ENCODE measurements at places on chromosomes 13 and 19.

GRCh38 chr19:45349430-45349941 lies 8.9 kb downstream of the KLC3 start:
- DNase-seq, result no peak

DNA sequence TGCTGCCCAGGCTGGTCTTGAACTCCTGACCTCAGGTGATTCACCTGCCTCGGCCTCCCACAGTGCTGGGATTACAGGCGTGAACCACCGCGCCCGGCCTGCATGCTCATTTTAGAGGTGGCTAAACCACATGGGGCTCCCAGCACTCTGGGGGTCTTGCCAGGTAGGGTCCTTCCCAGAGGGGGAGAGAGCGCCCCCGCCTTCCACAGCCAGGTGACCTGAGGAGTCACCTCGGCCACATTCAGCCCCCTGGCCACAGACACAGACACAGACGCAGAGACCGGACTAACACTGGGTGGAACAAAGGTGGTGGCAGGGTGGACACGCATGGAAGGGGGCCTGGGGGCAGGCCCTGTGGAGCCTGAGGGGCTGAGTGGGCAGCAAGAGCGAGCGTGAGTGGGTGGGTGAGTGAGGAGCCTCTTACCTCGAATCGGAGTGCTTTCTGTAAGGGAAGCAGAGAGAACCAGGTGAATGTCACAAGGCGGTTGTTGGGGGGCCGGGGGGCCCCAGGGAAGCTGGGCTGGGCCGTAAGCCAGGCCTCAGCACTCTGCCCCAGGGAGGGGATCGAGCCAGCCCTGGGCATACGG lies 80.1 kb downstream of the PTPRS start:
- DNase-seq, result no peak

DNA sequence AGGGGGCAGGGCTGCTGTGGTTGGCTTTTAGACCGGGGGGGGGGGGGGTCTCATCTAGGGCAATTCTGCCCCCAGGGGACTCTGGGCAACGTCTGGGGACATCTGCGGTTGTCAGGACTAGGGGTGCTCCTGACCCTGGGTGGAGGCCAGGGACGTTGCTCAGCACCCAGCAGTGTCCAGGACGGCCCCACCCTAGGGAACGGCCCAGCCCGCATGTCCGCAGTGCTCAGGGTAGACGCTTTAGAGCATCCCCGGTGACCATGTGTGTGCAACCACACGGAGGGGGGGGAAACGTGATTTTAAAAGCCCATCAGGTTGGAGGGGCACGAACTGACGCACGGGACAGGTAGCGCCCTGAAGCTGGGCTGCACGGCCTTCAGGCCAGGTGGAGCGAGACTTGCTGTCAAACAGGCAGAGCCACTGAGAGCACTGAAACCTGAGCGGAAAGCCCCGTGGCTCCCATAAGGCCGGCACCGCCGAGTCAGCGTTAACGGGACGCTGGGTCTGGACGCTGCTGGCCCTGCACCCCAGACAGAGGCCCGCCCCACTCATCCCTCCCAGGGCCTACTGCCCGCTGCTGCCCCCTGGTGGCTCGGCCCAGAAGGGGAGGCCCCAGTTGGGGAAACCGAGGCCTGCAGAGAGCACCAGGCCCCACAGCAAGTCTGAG lies 8.3 kb downstream of the CACTIN start:
- DNase-seq, result peak; percentile 31

- no peak for DNase-seq
Observed at GRCh38 chr13:73625562-73626339, 508.5 kb downstream of the KLF12 start.

DNA sequence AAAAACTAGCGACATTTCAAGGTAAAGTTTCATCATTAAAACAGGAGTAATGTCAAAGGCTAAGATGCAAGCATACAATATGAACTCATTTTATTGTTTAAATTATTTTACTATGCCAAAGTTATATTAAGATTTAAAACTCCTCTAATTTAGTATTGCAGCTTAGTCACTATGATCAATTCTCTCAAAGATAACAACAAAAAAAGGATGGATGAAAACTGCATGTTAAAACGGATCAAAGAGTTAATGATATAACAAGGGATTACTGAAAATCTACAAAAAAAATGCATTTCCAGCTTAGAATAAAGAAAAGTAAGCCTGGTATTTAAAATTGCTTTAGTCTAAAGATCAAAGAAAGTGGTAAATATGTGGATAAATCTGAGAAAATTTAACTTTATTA lies 587.8 kb upstream of the PCDH20 start:
- no peak for DNase-seq

GRCh38 chr19:4077800-4078684 lies 11.3 kb upstream of the ZBTB7A start:
- DNase-seq, result no peak

GRCh38 chr19:44602081-44602480 lies 11.3 kb upstream of the IGSF23 start:
- no peak for DNase-seq

- no peak for DNase-seq
Observed at GRCh38 chr13:112143046-112143752, 76.2 kb downstream of the SOX1 start.

GRCh38 chr19:11479898-11480714 lies 740 bp downstream of the ELAVL3 start:
- no peak for DNase-seq

DNA sequence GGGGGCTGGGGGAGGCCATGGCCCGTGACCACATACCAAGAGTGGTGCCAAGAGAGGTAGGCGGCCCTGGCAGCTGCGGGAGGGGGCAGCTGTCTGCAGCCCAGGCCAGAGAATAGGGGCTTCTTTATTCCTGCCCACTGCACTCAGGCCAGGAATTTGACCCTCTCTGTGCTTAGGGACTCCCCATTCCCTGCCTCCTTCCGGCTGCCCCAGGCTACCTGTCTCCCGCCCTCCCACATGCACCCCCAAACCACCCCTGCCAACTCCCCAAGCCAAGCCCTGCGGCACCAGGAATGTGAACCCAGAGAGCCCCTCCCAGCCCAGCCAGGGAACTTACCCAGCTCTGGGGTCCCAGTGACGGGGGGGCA lies 687 bp downstream of the PLEKHA4 start:
- DNase-seq, result no peak

GRCh38 chr19:1025960-1026782 lies at the start of gene CNN2:
CNN2 (plus strand) TSS chr19:1026608; CDS start chr19:1026662, 54 bp downstream.
- peak; percentile 54 for DNase-seq

- no peak for DNase-seq
Observed at GRCh38 chr13:97904059-97904458, 49.4 kb upstream of the IPO5 start.

- DNase-seq, result no peak
Observed at GRCh38 chr13:35841060-35841521, 290.1 kb downstream of the DCLK1 start.

DNA sequence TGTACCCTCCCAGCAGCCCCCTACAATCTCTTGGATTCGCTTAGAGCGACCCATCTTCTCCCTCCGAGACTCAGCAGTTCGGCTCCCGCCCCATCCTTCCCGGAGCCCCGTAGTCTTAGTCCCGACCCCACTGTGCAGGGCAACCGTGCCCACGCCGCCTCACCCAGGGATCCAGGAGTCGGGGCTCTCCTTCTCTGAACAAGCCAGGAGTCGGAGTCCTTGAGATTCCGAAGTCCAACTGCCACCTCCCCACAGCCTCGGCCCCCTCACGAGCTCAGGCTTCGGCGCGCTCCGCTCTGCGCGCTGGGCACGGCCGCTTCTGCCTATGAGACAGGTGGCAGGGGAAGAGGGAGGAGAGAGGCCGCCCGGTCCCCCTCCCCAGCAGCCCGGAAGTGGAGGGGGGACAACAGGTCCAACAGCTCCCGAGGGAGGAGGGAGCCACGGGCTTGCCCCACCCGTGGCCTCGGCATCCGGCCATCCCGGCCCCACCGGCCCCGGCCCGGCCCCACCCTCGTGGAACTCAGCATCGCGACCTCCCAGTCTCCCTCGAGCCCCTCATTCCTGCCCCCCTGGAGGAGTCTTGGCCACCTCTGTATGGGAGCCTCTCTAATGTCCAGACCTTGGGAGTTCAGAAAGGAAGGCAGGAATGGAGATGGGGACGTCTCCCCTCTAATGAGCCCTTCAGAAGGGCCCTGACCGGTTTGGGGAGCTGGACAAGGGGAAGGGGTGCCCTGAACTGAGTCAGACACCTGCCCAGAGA lies at the start of gene PHLDB3:
Gene PHLDB3, minus strand, starts transcription at position 321 of the 760 bp plus-strand sequence. CDS start 628 bp downstream, outside the sequence.
- DNase-seq, result peak; percentile 36

DNA sequence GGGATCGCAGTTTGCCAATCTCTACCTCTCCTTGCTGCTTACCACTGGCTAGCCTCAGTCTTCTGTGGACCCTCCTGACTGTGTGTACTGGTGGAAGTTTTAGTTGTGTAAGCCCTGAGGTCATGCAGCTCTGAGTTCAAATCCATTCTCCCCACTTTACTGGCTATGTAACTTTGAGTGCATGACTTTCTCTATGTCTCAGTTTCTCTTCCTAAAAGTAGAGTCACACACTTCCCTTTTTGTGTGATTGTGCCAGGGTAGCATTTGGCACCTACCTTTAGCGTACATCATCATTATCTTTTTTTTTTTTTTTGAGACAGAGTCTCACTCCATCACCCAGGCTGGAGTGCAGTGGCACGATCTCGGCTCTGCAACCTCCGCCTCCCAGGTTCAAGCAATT lies 70.3 kb downstream of the MAP4K1 start:
- no peak for DNase-seq

DNA sequence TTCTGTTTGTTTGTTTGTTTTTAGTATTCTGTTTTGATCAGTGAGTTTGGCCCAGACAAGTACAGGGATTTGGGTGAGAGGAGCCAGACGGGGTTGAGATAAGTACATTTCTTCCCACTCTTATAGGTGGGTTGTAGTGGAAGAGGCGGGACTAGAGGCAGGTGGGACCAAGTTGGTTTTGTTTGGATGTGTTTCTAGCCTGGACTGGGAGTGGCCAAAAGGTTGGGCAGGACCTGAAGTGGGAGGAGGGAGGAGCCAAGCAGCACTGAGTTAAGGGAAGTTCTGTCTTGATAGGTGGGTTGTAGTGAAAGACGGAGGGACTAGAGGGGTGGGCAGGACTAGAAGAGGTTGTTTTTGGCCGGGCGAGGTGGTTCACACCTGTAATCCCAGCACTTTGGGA lies 9.0 kb downstream of the DNASE2 start:
- no peak for DNase-seq

- DNase-seq, result no peak
Observed at GRCh38 chr19:54662730-54663129, at the start of gene LILRB4. LILRB4 (plus strand) TSS chr19:54662985; CDS start chr19:54663034, 49 bp downstream.

GRCh38 chr13:29993196-29993595 lies 142.8 kb upstream of the UBL3 start:
- no peak for DNase-seq

GRCh38 chr19:23509686-23510450 lies 114.6 kb upstream of the ZNF91 start:
- DNase-seq, result no peak

DNA sequence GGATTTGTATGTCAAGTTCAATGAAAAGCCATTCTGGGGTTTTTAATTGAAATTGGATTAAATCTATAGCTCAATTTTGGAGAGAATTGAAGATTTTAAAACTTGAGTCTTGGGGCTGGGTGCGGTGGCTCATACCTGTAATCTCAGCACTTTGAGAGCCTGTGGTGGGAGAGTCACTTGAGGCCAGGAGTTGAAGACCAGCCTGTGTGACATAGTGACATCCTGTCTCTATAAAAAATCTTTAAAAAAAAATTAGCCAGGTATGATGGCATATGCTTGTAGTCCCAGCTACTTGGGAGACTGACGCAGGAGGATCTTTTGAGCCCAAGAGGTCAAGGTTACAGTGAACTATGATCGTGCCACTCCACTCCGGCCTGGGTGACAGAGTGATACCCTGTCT lies 41.2 kb downstream of the VAV1 start:
- no peak for DNase-seq

GRCh38 chr13:84400706-84401105 lies 518.4 kb upstream of the SLITRK1 start:
- DNase-seq, result no peak

- no peak for DNase-seq
Observed at GRCh38 chr13:21055016-21055415, 6.4 kb downstream of the LATS2 start.

GRCh38 chr19:16627193-16627927 lies 644 bp downstream of the MED26 start:
- DNase-seq, result no peak

- DNase-seq, result no peak
Observed at GRCh38 chr13:63285426-63285825, 1869.8 kb upstream of the PCDH20 start.

DNA sequence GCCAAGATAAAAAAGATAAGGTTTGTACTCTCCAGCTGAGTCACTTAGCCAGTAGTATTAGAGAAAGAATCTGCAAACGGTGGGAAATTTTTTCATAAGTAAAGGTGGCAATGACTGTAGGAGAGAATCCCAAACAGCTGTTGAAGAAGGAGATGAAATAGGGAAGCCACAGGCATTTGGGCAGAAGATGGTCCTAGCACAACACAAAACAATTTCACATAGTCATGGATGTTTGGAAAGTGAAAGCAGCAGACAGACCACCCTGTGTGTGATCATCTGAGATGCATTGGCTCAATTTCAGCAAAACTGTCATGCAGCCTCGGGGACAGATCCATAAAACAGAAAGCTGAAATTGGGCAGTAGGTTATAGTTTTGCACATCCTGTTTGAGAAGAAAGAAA lies 2832.4 kb downstream of the PCDH9 start:
- DNase-seq, result no peak

DNA sequence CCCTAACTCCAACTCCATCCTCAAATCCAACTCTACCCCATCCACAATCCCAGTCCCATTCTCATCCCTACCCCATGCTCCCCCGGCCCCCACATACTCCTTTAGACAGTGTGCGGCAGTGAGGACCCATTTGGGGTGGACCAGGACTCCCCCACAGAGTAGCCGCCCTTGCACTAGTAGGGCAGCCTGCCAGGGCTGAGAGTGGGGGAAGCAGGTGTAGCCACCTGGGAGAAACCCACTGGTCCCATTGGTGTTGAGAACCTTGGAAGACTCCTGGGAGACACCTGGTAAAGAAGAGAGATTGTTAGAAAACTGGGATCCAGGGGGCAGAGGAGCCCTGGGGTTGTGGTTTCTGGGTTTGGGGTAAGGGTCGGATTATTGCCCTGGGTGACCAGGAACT lies 4.6 kb downstream of the KLK13 start:
- no peak for DNase-seq

- no peak for DNase-seq
Observed at GRCh38 chr19:46181388-46181779, 33.3 kb downstream of the IGFL2 start.

GRCh38 chr19:33559996-33560395 lies 38.4 kb upstream of the PEPD start:
- no peak for DNase-seq

DNA sequence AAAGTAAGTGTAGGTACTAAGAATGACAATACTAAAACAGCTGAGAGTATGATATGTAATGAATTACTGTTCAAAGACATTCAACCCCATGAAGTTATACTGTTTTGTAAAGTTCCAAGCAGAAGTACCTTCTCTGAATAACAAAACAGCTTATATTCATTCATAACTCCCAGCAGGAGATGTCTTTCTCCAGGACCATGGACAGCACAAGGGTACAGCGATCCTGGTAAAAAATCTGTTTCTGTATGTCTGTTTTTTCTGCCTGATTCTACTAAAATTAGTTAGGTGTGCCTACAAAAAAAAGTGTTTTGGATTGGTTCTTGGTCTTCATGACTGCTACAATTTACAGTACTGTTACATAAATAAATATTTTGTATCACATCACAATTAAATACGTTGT lies 172.5 kb upstream of the SLITRK5 start:
- DNase-seq, result no peak

Data from activated CD4-positive, alpha-beta T cell treated with anti-CD3 and anti-CD28 coated beads for 1 hour (primary cell).